ENCODE measurements at places on chromosomes 7 and 10.
A peak's percentile ranks its signal among the peaks of the same experiment; 100 is the strongest.

DNA sequence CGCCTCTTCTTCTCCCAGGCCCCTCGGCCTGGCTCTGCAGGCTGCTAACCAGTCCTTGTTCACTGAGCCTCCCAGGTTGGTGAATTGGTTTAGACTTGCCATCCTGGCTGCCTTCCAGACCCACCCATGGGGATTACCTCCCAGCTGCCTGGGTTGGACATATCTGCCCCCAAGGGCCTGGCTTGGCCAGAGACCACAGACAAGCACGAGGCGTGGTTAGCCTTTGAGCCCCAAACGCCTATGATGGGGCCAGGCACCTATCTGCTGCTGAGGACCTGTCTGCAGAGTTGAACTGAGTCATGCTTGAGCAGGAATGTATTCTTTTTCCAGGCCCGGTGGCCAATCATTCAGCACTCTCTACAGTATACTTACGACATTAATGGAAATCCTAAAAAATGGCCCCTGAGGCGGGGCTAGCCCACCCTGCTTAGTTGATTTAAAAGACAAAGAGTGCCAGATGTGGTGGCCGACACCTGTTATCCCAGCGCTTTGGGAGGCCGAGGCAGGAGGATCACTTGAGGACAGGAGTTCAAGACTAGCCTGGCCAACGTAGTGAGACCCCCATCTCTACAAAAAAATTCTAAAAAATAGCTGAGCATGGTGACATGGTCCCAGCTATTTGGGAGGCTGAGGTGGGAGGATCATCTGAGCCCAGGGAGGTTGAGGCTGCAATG is 361.5 kb downstream of the FRMD4A start:
- DNase-seq: no peak

- no peak for DNase-seq
Measured at GRCh38 chr10:58268454-58268945, 462 bp upstream of the CISD1 start.

DNA sequence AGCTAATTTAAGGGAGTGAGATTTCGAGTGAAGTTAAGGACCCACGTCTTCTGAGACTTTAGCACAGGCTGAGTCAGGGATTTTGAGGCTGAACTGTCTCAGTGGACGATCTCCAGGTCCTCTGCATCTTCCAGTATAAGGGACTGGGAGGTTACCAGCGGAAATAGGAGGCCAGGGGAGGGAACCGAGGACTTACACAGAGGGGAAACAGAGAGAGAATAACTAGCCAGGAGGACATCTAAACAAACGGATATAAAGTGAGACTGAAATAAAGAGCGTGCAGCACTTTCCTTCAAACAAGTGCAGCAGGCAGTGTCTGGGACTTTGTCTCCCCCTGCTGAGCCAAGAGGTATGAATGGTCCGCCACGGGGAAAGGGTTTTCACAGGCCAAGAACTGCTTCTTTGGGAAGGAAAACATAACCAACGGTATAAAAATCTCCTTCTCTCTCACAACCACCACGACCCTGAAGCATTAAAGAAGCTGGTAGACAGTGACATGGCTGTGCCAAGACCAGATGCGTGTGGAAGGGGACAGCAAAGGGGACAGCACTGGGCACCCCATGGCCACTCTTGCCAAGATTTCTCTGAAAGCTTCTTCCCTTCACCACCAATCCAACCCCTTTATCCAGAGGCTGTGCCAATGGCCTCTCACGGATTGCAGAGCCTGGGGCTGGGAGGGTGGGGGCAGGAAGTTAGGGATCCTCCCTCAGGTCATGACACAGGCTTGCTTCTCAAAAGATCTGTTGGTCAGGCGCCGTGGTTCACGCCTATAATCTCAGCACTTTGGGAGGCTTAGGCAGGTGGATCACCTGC is 72.0 kb downstream of the SLC37A3 start:
- peak; percentile 68 for DNase-seq

- peak; percentile 79 for DNase-seq
Measured at GRCh38 chr10:6583447-6583846, 3.4 kb upstream of the PRKCQ start.

DNA sequence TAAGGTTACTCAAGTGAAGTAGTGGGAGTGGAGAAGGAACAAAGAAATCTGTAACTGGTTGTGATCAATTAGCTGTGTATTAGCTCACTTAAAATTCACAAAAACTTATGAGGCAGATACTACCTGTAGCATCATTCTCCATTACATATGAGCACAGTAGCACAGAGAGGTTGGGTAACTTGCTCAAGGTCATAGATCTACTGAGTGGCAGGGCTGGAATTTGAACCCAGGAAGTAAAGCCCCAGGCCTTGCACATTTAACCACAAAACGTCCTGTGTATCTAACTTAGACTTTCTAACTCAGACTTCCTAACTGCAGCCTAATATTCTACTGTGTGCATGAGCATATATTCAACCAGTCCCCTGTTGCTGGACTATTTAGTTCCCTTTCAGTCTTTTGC is 5.6 kb upstream of the SLF2 start:
- no peak for DNase-seq

GRCh38 chr7:84700563-84701370 is 486.1 kb downstream of the SEMA3D start:
- DNase-seq: no peak

- no peak for DNase-seq
Measured at GRCh38 chr7:48255046-48255445, 83.8 kb downstream of the ABCA13 start.

DNA sequence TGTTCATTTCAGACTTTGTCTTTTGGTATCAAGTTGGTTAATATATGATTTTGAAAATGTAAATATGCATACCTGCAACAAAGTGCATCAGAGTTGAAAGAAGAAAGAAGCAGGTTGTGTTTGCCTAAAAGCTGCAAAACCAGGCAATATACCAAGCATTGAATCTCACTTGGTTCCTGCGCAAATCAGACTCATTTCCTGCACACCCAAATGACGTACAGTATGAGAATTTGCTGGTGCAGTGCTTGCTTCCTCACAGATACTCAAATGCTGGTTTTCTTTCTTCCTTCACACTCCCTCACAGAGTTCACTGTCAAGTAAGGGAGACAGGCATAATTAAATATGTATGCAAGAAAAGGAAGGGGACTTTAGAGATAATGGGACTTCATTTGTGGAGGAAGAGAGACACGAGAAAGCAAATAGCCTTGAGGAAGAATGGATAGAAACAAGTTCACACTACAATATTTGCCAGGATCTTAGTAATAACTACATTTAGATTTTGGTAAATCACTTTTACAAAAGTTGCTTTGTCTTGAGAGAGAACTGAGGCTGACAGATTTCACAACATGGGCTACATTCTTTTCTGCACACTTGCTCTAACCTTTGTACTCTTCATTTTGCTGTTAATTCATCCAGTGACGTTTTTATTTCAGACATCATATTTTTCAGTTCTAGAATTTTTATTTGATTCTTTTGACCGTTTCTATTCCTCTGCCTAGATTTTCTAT is 56.9 kb upstream of the AOAH start:
- no peak for DNase-seq

DNA sequence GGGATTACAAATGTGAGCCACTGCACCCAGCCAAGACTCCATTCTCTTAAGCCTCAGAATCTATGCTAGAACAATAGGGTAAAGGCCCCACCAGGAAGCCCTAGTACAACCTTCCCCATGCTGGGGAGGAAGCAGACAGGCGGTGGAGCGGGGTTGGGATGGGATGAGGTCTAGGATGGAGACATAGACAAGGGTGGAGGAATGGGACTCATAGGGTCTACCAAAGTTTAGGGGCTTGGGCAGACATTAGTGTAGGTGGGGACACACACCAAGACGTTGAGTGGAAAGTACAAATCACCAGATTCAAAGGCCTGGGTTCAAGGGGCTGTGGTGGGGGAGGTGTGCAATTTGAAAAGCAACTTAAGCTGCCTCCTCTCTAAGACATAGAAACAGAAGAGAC is 19.3 kb downstream of the PRSS2 start:
- peak; percentile 57 for DNase-seq

DNA sequence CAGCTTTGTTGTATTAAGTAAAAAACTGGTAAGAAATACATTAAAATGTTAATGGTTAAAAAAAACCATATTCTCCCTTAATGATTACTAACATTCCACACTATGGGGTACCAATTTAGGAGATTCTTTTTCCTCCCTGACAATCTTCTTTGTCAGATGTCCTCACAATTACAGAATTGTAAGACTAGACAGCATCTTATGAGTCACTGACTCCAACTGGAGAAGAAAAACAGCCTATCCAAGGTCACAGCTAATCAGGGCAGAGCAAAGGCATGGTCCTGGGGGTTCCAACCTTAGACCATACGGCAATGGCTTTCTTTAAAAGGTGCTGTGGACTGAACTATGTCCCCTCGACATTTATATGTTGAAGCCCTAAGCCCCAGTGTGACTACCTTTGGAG is 127.6 kb downstream of the DLG5 start:
- DNase-seq: no peak

All from DND-41 (cell line).